Inflammatory macrophage (primary cell): ENCODE measurements at places on chromosomes 11 and 22.

DNA sequence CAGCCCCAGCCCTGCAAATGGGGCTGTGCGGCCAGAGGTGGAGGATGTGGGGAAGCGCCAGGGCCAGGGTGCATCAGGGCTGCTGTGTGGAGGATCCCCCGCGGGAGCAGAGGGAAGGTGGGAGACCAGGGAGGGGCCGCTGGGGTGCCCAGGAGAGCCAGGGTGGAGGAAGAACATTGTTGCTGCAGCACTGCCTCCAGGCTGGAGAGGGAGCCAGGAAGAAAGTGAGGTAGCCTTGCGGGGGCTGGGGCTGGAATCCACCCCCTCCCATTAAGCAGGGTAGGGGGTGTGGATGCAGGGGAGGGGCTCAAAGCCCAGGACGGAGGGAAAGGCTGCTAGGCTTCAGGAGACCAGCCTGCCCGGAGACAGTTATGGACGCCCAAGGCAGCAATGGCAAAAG, 15.0 kb downstream of the CABP7 start:
- no peak for DNase-seq

DNA sequence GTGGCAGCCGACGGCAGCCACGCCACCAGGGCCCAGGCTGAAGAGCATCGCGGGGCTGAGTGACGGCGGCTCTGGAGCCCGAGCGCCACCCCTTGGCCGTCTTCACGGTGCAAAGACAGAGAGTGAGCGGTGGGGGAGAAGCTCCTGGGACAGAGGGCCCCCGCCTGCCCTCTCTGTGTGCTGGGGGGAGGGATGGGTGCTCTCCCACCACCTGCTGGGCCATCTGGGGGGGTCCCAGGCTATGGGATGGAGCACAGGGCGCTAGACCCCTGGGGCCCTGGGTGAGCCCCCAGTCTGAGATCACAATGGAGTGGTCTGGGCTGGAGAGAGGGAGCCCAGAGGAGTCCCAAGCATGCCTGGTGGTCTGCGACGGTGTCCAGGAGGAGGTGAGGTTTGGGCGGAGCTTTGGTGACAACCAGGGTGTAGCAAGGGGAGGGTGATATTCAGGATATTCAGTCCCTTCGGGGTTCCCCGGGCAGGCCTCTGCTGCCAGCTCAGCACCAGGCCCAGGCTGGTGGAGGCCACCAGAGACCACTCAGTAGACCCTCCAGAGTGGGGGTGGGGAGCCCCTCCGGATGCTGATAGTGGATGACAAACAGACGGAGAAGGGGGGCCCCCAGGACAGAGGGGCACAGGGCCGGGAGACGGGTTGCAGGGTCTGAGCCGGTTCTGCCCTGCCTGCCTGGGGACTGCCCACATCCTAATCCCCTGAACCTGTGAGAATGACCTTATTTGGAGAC, 78.1 kb upstream of the PRR5 start:
- peak; percentile 15 for DNase-seq

- no peak for DNase-seq
Observed at GRCh38 chr22:24190159-24190540, 8.9 kb downstream of the SUSD2 start.

DNA sequence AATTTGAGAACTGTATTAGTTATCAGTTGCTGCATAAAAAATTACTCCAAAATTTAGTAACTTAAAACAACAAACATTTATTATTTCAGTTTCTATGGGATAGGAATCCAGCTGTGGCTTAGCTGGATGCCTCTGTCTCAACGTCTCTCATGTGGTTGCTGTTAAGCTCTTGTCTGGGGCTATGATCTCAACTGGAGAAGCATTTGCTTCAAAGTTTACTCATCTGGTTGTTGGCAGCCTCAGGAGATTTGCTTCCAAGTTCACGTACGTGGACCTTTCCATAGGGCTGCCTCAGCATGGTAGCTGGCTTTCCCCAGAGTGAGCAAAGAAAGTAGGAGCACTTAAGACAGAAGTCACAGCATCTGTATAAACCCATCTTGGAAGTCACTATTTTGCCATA, 144.9 kb upstream of the SESN3 start:
- DNase-seq = no peak

- peak; percentile 59 for DNase-seq
Observed at GRCh38 chr11:10597877-10598351, 29.4 kb upstream of the LYVE1 start.

DNA sequence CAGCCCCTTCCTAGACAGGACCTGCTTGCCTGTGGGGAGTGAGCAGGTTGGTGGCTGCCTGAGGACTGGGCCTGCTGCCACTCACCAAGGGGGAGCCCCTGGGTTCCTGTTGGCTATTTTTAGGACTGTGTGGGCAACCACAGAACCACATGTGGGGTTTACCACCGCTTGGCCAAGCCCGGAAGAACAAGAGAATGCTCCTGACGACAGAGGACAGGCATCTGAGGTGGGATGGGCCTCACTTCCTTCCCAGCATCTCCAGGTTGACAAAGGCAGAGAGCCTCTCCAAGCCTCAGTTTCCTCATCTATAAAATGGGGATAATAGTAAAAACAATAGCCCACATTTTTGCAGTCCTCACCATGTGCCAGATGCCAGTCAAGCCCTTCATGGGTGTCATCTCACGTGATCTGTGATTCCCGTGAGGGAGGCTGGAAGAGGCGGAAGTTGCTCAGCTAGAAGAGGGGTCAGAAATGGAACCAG, 43.6 kb downstream of the LRRC32 start:
- peak; percentile 87 for DNase-seq

DNA sequence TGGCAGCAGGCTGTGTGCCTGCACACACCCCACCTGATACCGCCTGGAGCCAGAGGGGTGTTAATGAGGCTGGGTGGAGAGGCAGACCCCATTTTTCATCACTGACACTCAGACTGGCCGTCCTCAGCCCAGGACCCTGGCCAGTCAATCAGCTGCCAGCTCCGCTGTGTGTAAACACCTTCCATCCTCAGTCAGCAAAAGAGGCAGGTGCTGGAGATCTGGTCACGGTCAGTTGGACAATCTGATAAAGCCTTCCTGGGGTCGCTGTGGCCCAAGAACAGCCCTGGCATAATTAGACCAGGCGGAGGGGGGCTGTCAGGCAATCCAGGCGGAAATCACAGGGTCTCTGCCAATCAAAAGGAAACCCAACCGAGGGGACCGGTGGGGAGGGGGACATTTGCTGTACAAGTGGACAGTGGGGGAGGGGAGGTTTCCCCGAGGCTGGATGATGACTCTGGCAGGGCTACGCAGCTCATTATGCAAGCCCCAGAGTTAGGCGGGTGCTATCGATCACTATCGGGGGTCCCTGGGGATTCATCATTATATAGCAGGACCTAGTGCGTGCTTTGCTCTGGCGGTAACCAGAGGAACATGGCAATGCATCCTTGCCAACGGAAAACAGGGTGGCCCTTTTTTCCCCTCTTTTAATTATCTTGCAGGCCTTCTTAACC, 72.9 kb downstream of the ABTB2 start:
- no peak for DNase-seq

GRCh38 chr11:57410287-57410686, 16.6 kb downstream of the SLC43A3 start:
- DNase-seq = peak; percentile 39

GRCh38 chr22:35617137-35617755, at the start of gene MB:
MB (minus strand) TSS chr22:35617329; CDS start chr22:35617257, 72 bp downstream.
- DNase-seq = no peak

GRCh38 chr22:43205748-43206508, 19.0 kb upstream of the TTLL12 start:
- no peak for DNase-seq

DNA sequence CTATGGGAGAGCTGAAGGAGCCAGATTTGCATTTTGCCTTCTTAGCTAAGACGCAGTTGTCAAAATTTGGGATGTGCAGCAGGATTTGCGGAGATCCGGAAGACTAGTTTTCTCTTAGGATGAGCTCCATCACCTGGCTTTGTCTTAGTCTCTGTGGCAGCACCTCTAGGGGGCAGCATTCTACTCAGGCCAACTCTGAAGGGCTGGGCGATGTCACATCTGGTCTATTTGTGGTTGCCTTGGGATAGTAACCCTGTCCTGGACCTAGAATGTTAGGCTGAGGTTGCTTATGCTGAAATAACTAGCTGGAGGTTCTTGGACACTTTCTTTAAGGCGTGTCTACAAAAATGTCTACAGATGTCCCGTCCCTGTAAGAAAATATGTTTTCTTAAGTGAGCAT, 116.2 kb downstream of the FAT3 start:
- DNase-seq = no peak

DNA sequence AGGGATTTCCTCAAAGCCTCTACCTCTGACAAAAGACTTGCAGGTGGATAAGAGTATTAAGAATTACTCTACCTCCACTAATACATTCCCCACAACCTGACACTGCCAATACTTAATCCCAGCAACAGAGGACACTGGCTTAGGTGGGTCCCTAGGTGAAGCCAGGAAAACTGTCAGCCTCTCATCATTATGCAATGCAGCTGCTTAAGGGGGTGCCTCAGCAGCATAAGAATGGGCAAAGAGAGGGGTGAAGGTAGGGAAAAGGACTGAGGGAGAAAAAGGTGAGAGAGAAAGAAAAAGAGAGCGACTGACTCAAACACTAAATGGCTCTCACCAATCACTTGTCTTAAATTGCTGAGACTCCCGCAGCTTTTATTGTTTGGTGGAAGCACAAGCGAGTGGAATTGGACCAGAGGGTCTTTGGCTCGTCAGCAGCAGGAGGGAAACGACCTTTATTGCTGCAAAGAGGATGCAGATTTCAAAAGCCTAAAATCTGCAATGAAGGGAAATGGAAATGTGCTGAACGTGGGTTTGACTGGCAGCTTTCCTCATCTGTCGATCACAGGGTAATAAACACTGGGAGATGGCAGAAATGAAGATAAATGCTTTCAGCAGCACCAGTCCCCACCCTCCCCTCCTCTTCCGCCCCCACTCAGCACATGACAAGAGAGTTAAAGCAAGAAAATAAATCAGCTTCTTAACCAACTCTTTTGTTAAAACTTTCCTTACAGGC, 64.9 kb upstream of the CHRM4 start:
- DNase-seq = peak; percentile 47
